Stimulated activated CD8-positive, alpha-beta memory T cell treated with anti-CD3 and anti-CD28 coated beads, Interleukin-2, amount 100 ng/mL, for 1 hour (primary cell): ENCODE measurements at places on chromosomes 7 and 10.

DNA sequence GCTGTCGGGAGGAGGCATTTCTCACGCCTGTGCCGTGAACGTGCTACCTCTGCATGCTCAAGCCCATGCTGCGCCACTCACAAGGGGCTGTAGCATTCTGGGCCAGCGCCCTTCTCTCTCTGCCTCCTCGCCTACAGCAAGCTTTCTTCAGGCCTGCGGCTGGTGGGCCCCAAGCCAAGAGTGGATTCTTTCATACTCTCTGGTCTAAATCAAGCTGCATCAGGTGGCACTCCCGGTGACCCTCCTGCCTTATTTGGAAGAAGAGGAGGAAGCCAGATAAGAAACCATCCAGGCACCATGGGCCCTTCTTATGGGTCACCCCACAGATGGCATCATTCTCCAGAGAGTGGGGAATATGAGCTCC lies 86.7 kb upstream of the DUSP5 start:
- DNase-seq = no peak

GRCh38 chr10:122363722-122364463 lies 10.6 kb upstream of the PLEKHA1 start:
- no peak for DNase-seq

DNA sequence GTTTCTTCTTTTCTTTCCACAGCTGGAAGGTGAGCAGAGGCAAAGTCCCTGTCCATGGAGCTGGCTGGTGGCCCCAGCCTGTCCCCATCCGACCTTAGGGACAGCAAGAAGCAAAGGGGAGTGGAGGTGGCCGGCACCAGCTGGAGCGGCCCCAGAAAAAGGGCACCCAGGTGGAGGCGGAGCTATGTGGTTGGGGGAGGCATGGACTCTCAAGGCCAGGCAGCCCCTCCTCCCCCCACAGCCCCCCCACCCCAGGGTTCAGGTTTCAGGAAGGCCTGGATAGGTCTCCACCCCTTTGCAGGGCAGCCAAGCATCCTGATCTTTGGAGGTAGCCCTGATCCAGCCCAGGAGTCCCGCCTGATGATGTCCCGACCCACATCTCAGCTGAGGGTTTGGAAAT lies at the start of gene SSC4D:
Gene SSC4D, minus strand, starts transcription at position 161 of the 400 bp plus-strand sequence. CDS start 5,258 bp downstream, outside the sequence.
- DNase-seq = no peak

DNA sequence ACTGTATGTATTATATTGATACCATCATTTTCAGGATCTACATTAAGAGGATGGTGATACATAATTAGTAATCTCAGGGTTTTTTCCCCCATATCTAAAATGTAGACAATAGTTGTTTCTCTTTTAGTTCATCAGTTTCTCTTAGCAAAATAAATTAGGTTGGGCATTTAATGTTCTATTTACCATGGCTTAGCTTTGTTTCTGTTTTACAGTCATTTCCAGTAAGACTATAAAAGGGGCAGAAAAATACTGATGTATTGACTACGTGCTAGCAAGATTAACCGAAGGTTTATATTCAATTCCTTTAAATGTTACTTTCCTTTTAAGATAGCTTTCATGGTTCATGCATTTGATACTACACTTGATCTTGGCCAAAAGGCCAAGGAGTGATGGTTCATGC lies 26.2 kb downstream of the SUV39H2 start:
- DNase-seq = no peak

DNA sequence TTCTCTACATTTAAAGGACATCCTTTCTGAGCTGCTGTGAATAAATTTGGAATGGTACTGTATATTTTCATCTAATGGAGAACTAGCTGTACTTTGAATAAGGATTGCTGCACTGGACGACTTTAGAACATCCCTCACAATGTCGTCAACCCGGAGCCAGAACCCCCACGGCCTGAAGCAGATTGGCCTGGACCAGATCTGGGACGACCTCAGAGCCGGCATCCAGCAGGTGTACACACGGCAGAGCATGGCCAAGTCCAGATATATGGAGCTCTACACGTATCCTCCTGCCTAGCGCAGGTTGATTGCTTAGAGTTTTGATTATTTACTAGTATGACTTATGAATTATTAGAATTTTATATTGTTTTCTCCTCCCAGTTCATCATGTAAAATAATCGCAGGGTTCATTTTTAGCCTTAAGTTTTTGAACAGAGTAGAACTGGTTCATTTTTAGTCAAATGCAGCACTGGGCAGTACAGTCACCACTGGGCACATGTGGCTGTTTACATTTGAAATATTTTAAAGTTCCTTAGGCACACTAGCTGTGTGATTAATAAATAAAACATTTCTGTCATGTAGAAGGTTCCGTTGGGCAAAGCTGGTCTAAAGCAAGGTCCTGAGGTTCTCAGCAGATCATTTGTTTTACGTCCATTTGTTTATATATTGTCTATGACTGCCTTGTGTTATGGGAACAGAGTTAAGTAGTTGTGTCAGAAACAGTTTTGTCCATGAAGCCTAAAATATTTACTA lies 31.5 kb downstream of the CUL1 start:
- DNase-seq = no peak

DNA sequence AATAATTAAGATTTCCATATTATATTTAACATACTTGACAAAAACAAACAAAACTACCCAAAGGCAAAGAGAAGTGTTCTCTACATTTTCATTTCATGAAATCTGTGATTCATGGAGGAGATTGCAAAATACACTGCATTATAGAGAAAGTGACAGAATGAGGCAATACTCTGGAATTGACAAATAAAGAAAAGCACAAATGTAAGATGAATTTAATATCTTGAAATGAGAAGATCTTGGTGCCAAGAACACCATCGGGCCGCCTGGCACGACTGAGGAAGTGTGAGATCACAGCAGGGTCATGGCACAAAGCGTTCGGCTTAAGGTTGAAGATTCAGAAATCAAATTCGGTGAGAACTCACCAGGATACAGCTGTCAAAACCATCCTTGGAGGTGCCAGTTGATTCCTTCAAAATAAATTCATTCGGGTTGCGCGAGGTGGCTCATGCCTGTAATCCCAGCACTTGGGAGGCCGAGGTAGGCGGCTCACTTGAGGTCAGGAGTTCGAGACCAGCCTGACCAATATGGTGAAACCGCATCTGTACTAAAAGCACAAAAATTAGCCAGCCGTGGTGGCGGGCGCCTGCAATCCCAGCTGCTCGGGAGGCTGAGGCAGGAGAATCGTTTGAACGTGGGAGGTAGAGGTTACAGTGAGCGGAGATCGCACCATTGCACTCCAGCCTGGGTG lies 174.0 kb upstream of the PFKP start:
- DNase-seq = no peak

DNA sequence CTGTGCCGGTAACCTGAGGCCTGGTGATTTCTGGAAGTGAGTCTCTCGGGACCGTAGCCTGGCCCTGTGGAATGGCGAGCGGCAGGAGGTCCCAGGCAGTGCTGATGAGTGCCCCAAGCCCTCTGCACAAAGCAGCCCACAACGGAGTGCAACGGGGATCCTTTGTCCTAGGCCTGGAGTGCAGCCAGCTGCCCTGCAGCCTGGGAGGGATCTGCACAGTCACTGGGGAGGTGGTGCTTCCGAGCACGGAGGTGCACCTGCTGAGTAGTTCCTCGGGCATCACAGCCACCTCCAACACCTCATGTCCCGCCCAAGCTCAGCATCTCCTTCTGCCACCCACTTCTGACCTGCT lies 162.8 kb upstream of the ZMIZ1 start:
- DNase-seq = no peak
